H4 (cell line): ENCODE measurements at places on chromosomes 2 and 18.

DNA sequence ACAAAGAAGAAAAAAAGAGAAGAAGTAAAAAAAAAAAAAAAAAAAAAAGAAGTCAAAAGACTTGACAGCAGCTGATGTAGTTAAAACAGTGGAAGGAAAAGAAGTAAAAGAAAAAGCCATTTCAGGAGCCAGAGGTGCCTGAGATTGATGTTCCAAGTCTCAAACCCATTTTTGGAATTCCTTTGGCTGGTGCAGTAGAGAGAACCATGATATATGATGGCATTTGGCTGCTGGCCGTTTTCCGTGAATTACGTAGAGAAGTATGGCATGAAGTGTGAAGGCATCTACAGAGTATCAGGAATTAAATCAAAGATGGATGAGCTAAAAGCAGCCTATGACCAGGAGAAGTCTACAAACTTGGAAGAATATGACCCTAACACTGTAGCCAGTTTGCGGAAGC is 7.6 kb upstream of the CHST10 start:
- no peak for DNase-seq

GRCh38 chr18:44826418-44827259 is 146.0 kb downstream of the SETBP1 start:
- peak; percentile 88 for DNase-seq

- no peak for DNase-seq
Measured at GRCh38 chr18:25181581-25181980, 170.4 kb downstream of the ZNF521 start.

GRCh38 chr2:112020561-112020960 is 34.5 kb upstream of the TMEM87B start:
- DNase-seq, result no peak

DNA sequence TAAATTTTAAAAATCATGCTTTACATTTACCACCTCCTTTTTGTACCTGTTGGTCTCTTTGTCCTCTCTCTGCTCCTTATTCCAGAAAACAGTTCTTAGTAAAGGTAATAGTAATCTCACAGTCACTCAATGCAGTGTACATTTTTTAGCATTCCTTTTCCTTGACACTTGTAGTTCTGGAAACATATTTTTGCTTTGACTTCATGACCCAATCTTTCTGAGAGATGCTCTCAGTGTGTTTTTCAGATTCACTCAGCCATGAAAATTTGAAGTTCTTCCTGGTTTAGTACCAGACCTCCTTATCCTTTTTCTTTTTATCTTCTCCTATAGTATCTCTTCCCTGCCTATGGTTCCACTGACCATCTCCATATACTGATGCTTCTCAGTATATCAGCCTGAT is 747.5 kb upstream of the ZEB2 start:
- no peak for DNase-seq

- no peak for DNase-seq
Measured at GRCh38 chr2:64675860-64676259, 22.1 kb upstream of the SERTAD2 start.

GRCh38 chr18:28689588-28689987 is 512.7 kb upstream of the CDH2 start:
- DNase-seq, result no peak

DNA sequence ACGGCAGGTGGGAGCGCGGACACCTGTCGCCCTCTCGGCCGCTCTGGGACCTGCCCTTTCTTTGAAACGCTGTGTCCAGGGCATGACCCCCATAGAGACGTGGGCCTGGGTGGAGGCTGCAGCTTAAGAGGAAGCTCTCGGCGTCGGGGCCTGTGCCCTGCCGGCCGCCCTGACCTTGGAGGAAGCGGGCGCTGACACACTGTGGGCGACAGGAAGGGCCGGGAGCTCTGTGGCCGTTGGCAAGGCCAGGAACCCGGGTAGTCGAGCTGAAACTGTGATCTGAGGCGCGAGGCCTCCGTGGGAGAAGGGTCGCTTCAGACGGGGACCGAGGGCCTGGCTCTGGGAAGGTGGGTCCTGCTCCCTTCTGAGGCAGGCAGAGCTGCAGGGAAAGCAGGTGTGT is 28.2 kb downstream of the KCNG2 start:
- no peak for DNase-seq

- no peak for DNase-seq
Measured at GRCh38 chr2:165886487-165887146, 67.0 kb downstream of the TTC21B start.

DNA sequence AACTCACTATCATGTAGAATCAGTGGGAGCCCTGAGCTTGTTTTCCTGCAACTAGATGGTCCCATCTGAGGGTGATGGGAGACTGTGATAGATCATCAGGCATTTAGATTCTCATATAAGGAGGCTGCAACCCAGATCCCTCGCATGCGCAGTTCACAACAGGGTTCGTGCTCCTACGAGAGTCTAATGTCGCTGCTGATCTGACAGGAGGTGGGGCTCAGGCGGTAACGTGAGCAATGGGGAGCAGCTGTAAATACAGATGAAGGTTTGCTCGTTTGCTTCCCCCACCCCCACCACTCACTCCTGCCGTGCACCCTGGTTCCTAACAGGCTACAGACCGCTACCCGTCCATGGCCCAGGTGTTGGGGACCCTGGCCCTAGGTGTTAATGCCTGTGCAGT is 113.6 kb downstream of the RNF144A start:
- no peak for DNase-seq

GRCh38 chr18:2654169-2654927 is 1.2 kb upstream of the SMCHD1 start:
- DNase-seq, result no peak

- DNase-seq, result no peak
Measured at GRCh38 chr2:97742381-97742847, 29.0 kb downstream of the ZAP70 start.

DNA sequence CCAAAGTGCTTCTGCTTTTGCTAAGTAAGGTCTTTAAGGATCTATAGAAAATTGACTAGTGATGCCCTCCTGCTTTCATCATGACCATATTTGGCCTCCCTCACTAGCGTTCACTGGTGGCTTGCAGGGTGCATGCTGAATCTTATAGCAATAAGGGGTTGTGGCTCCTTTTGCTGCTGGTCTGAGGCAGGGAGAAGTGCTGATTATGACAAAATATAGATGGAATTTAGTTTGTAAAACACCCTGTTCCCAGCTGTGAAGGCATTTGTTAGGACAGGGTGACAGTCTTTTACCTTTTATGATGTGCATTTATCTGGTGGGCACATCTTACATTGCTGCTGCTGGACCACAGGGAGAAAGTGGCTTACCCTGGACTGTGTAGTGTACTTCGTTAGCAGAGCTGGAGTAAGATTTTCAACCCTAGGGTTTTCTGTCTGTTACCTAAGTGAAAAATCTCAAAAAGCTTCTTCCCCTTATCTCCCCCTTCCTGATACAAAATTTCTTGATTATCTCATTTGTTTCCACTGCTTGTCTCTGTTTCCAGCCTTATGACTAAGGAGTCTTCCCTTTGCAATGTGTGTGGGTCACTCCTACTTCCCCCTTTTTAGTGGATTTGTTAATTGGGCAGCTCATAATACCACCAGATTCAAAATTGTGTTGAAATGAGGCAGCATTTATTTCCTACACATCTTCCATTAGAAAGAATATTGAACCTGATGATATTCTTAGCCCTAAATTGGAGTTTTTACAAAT is 21.2 kb upstream of the RPL37A start:
- no peak for DNase-seq

DNA sequence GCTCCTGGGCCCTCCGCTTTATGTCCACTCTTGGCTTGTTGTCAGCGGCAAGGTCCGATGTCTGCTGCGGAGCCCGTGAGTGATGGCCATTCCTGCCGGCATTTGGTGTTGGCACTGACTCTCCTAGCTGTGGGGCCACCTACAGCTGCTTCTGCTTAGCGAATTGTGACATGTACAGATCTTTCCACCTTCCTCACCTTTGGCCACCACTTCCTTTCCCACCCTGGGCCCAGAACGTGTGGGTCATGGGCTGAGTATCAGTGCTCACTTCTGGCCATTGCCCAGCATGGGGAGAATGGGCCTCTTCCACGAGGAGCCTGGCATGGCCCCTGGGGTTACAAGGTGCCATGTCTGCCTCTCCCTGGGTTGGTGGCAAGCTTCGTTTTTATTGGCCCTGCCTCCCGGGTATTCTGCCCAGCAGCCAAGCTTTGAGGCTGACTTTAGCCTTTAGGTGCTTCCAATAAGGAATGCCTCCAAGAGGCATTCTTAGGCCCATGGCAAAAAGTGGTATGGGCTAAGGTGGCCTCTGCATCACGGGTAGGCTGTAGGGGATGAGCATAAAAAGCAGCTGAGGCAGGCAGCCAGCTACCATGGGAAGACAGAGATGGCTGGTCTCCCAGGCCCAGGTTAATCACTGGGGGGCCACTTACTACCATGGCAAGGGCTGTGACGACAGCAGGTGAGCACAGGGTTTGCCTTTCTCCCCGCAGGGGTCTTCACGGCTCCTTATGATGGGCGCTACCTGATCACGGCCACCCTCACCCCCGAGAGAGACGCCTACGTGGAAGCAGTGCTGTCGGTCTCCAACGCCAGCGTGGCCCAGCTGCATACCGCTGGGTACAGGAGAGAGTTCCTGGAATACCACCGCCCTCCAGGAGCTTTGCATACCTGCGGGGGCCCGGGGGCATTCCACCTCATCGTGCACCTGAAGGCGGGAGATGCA is 65.8 kb downstream of the EMILIN2 start:
- no peak for DNase-seq

- no peak for DNase-seq
Measured at GRCh38 chr18:40849886-40850285, 1105.1 kb upstream of the PIK3C3 start.

DNA sequence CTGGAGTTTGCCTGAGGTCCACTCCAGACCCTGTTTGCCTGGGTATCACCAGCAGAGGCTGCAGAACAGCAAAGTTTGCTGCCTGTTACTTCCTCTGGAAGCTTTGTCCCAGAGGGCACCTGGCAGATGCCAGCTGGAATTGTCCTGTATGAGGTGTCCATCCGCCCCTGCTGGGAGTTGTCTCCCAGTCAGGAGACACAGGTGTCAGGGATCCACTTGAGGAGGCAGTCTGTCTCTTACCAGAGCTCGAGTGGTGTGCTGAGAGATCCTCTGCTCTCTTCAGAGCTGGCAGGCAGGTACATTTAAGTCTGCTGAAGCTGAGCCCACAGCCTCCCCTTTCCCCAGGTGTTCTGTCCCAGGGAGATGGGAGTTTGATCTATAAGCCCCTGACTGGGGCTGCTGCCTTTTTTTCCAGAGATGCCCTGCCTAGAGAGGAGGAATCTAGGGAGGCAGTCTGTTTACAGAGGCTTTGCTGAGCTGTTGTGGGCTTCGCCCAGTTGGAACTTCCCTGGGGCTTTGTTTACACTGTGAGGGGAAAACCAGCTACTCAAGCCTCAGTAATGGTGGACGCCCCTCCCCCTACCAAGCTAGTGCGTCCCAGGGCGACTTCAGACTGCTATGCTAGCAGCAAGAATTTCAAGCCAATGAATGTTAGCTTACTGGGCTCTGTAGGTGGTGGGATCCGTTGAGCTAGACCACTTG is 34.7 kb downstream of the TFPI start:
- no peak for DNase-seq

DNA sequence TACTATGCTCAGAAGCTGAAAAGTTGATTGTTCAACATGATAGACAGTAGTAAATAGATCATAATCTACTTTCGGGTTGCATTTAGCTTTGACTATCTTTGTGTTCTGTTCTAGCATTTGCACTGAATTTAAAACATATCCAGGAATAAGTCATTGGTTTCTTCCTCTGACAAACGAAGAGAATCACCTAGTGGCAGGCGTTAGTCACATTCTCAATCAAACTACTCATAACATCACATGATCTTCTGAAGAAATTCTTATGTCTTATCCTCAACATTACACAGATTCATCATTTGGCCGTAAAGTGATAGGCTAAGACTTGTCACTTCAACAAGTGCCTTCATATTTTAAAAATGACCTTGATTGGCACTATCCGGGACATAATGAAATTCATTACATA is 63.6 kb upstream of the TTC21B start:
- no peak for DNase-seq

DNA sequence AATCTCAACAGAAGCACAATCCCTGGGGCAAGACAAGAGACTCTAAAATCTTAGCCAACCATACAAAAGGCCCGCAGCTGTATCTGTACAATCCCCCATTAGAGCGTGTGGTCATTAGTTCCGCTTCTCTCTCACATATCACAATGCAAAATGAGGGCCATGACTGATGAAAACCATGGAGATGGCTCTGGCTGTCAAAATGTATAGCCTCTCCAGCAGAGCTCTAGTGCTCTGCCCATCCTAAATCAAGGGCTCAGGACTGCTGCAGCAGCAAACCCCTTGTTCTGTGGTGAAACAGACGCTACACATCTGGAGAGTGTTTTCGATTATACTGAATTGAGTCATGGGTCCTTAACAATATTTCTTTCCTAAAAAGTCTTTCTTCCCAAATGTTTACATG is 221.0 kb downstream of the PID1 start:
- no peak for DNase-seq

GRCh38 chr2:37573451-37574388 is 97.7 kb downstream of the CDC42EP3 start:
- DNase-seq, result no peak

GRCh38 chr2:65231121-65231520 is 3.5 kb downstream of the ACTR2 start:
- no peak for DNase-seq

- DNase-seq, result no peak
Measured at GRCh38 chr2:74174909-74175308, 3.8 kb downstream of the MOB1A start.

GRCh38 chr2:155391613-155392130 is 693.2 kb downstream of the KCNJ3 start:
- DNase-seq, result no peak

DNA sequence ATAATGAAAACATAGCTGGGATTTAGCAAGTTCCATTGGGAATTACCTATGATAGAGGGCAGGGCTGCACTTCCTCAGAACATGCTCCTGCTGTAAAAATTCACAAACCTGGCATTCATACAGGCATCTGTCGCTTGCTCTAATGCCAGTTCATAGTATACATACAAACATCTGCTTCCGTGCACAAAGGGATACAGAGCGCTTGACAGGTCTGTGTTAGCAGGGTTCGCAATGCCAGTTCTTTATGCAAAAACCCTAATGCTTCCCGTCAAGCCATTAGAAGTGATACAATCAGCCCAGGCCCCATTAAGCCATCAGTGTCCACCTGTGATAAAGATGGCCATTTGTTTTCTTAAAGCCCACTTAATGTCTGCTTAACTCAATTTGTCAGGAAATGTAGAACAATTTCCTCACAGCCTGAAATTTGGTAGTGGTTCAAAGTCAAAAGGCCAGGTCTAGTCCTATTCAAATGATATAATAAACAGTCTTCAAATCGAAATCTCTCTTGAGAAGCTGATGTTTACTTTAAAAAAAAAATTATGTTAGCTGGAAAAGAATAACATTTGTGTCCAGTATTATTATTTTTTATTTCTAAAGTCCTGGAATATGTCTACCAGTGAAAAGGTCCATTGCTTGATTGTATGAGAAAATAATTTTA is 556.3 kb downstream of the ARHGAP15 start:
- DNase-seq, result no peak

- no peak for DNase-seq
Measured at GRCh38 chr2:83104202-83104601, 1354.9 kb downstream of the SUCLG1 start.

- DNase-seq, result no peak
Measured at GRCh38 chr2:189014449-189015138, 40.4 kb downstream of the COL3A1 start.

GRCh38 chr2:51031021-51031780 is 731 bp downstream of the NRXN1 start:
- no peak for DNase-seq
